ENCODE measurements at places on chromosomes 7 and 10.
A peak's percentile ranks its signal among the peaks of the same experiment; 100 is the strongest.

- no peak for DNase-seq
Observed at GRCh38 chr10:92918603-92919002, 70.3 kb downstream of the EXOC6 start.

GRCh38 chr10:62708569-62708968 lies 96.0 kb upstream of the ADO start:
- DNase-seq: no peak

DNA sequence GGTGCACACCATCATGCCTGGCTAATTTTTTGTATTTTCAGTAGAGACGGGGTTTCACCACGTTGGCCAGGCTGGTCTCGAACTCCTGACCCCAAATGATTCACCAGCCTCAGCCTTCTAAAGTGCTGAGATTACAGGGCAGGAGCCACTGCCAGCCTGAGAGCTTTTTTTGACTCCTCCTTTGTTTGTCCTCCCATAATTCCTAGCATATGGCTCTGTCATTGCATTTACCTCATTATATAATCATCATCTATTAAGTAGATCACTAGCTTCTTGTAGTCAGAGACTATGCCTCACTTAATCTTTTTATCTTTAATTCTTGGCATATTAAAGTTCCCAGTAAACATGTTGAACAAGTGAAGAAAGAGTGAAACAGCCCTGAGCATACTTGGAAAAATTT lies 82.1 kb downstream of the CPEB3 start:
- DNase-seq: peak; percentile 39

DNA sequence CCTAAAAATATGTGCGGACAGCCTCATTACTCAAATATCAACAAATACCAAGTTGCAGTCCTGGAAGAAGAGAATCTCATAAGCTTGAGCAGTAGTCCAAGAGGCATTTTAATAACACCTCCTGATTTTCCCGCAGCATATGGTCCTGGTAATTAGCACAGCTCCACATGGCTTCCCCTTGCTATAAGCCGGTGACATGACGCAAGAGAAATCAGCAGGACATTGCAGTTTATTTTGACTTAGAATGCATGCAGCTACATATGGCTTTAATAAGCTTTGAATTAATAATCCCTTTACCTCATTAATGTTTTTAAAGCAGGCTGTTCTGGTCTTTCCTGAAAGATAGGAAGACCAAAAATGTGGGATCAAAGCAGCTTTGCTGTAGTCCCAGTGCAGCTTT lies 137.6 kb downstream of the RAMP3 start:
- no peak for DNase-seq

DNA sequence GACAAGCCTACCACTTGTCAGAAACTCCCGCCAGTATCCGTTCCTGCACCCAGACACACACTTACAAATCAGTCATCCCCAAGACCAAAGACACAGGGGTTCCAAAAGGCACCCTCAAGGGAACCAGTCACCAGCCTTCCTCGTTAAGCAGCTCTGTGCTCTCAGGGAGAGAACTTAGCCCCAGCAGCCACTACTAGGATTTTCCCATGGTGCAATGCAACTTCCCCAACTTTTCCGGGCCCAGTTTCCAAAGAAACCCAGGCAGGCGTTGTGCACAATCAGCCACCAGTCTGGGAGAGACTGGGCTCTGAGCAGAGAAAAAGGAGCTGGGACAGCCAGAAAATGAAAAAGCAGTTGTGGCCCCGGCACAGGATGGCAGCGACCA lies 1.2 kb downstream of the DLG5 start:
- peak; percentile 53 for DNase-seq

DNA sequence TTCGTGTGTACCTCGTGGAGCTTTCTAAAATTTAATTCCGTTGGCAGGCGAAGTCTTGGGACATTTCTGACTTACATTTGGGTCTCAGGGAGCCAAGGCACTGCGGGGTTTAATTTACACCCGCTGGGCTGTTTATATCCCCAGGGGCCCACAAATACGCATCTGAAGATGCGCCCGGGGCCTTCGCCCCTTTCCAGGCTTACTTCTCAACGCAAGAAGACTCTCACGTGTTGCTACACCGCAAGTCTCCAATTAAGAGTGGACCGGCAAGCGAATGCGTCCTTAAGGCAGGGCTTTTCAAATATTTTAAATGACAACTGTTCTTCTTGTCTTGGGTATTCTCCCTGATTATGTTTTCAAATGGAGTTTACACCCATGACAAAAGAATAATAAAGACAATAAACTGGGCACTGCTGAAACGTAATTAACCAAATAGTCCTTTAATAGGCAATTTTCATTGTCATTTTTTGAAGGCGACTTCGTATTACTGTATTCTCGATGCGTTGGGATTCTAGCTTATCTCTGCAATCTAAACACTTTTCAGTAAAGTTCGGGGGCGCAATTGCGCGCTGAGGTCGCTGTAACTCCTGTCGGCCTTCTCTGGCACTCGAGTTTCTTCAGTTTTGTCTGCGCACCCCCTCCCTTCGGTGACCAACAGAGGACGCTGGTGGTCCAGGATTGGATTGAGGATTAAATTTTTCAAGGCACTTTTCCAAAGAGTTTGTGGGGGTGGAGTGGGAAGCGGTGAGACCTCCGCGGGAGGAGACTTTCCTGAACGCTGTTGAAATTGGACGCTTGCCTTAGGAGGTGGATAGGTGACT lies 837 bp upstream of the IGFBP3 start:
- DNase-seq: peak; percentile 68

DNA sequence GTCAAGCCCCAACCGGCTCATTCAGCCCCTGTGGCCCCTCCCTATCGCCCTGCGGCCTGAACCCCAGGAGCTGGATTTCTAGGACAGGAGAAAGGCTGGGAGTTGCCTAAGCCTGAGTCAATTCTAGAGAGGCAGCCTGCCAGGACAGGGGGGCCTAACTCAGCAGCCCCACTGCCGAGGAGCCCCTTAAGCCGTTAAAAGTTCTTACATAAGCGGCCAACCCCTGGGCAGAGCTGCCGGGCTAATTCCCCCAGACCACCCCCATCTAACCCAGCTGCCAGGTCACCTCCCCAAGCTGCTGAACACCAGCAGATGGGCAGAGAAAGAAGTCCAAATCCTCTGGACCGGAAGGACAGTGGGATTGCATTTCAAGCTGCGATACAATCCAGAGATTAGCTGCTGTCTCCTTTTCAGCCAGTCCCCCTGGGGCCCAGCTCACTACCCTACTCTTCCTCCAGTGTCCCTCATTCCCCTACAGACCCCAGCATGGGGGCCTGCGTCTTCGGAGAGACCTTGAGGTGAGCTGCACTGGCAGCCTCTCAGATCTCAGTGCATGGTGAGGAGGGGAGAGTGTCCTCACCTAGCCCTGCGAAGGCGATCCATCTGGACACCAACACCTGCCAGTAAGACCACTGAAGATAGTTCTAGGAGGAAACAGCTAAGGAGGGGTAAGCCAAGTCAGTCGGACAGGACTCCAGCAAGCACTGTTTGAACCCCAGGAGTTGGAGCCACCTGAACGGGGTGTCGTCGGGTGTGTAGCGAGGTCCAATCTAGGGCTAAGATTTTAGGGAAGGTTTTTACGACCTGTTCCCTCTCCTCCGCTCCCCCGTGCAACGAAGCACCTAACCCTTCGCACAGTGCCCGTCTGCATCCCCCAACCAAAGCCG lies 830 bp downstream of the IMPDH1 start:
- DNase-seq: no peak
